ENCODE measurements at places on chromosomes 1 and 21.

DNA sequence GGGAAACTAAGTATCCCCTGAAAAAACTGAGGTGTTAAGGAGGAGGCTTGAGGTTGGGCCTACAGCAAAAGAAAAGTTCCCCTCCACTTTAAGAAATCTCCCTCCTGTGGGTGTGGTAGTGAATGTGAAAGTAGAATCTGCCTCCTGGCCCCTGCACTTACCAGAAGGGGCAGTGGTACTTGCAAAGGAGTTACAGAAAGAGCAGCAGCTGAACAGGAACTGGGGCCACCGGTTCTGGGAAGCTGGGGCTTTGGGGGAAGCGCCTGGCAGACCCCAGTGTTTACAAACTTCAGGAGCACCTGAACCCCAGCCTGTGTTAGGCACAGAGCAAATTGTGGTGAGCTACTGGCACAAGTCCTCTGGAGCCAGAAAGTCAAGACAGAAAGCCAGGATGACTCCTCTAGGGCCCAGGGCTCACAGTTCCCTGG, 250.2 kb upstream of the FGGY start:
- no peak for DNase-seq

- DNase-seq = no peak
These were observed 46.7 kb upstream of the CXADR start for GRCh38 chr21:17466166-17466565.

DNA sequence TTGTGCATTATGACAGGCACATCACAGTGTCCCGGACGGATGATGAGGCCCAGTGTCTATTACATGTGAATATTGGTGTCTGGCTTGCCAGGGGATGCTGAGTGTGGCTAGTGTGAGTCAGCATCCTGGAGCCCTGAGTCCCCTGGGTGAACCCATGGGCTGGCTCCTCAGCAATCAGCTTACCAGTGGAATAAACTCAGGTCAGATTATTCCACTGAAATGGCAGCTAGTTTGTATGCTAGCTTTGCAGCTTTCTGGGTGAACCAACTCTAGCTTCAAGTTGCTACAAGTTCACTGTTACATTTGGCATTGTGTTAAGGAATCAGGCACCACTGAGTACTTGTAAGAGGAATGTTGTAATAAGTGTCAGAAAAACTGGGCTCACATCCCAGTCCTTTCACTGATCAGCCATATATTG, 23.9 kb upstream of the RPTN start:
- DNase-seq = no peak

GRCh38 chr1:2640626-2641025, 7.8 kb upstream of the MMEL1 start:
- DNase-seq = no peak

DNA sequence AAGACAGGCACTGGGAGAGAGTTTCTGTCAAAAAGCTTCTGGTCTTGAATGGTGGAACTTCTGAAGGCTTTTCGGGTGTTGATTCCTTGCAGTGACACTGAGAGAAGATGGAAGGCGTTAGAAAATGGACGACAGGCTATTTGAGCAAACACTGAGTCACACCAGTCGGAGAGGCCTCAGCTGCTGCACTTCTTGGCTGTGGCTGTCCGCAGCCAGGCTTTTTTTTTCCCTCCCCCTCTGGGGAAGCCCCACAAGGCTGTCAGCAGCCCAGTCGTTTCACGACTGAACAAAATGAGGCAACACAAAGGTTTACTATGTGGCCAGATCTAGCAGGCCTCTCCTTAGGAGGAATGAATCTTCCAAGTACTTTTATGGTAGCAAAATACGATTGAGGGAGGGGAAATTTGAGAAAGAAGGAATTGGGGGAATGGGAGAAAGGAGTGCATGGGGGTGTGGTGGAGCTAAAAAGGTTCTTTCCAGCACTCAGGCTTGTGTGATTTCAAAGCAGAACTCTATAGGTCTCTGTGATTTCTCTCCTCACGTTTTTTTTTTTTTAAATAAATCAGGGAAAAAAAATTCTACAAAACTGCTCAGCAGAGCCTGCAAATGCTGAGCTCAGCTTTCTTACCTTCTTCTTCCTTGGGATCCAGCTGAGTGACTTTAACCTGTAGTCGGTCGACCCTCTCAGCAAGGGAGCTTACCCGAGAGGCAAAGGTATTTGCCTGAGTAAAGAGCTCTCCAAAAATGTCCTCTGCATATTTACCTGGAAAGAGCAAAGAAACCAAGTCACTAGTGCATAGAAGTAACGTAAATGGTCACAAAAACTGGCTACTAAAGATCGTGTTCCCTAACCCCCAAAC, 26.1 kb downstream of the GPR3 start:
- peak; percentile 58 for DNase-seq

DNA sequence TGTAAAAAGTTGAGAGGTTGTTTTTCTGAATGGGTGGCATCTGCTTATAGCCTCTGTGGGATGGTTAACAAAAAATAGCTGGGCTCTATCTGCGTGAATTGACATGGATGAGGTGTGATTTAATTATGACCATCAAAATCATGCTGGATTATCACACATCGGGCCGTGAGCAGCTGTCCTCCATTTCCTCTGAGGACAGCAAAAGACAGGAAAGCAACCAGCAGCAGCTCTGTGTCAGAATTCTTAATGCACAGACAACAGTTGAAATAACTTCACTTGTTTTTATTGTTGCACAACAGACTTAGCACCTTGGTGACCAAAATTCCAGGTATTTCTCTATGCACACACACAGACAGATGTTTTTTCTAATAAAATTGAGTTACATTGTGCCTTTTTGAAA, 54.5 kb upstream of the LAPTM5 start:
- no peak for DNase-seq

DNA sequence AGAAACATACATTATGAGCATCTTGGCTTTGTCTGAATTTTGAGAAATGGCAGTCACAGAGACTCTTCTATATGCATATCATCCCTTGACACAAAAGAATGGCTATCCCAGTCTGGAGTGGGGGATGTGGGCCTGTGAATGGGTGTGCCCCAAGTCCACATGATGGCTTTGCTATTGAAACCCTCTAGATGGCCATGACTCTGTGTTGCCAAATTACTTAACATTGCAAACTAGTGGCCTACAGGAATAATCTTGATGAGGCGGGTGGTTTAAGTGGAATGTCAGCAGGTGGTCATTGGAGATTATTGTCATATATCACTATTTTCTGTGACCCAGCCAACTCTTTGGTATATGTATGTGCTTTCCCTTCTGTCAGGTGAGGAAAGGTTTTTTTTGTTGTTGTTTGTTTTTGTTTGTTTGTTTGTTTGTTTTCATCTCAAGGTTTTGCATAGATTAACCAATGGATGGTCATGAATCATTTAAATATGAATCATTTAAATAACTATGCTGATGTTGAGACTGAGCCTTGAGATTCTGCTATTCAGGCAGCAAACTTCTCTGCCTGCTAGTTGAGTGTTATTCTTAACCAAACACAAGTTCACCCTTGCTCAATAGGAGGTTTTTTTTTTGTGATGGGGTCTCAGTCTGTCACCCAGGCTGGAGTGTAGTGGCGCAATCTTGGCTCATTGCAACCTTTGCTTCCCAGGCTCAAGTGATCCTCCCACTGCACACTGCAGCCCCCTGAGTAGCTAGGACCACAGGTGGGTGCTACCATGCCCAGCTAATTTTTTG, 103.0 kb downstream of the NOS1AP start:
- no peak for DNase-seq

DNA sequence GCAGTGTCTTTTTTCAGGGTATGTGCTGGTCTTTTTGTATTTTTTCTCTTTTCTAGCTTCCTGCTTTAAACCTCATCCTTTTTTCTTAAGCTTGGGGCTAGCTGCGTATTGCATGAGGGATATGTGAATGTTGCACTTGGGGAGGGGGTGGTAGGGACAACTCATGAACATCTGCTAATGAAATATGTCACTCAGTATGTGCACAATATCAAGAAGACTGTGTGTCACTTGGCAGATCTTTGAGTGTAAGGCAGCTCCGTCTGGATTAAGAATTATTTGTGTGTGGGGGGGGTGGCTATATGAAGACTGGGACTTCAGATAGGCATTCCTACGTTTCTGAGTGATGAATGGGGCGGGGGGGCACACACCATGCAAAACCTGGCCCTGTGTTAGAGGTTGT, 170.4 kb upstream of the CACNA1E start:
- DNase-seq = no peak

- no peak for DNase-seq
These were observed 16.8 kb downstream of the S100A7A start for GRCh38 chr1:153432874-153433681.

DNA sequence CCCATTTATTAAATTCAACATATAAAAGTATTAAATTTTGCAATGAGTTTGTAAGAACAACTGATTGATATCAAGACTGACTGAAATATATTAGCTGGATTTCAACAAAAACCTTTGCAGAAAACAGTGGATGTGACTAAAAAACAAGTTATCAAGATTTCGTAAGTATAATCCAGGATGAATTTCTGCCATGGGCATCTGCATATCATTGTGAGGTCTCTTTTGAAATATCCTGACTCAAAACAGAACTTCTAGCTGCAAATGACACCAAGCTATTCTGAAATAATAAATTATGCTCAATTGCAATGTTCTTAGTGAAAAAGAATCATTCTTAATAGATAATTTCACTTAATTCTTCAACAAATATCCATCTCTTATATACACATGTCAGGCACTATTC, 52.6 kb downstream of the CD34 start:
- DNase-seq = no peak

- DNase-seq = no peak
These were observed 49.3 kb downstream of the CD34 start for GRCh38 chr1:207861442-207862177.

GRCh38 chr1:6419804-6420453, at the start of gene HES2:
HES2 (minus strand) TSS chr1:6419919; CDS start chr1:6419820, 99 bp downstream.
- no peak for DNase-seq

DNA sequence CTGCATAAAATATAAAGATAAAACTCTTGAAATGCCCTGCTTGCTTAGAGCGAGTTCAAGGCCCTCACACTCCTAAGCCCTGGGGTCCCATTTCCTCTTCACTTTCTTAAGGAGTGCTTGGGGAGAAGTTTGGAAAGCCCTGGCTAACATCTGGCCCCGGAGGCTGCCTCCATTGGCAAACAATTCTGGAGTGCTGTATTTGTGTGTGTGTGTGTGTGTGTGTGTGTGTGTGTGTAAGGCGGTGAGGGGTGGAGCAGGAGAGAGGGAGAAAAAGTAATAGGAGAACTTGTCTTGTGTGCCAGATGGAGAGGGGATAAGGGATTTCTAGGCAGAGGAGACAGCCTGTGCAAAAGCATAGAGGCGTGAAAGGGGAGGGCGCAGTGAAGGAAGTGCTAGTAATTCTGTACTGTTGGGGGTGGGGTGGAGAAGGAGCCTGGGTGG, 578 bp upstream of the TRIM62 start:
- DNase-seq = no peak

GRCh38 chr1:60461925-60462595, 388.5 kb upstream of the C1orf87 start:
- DNase-seq = no peak

GRCh38 chr1:11769274-11769673, 7.3 kb downstream of the C1orf167 start:
- no peak for DNase-seq

DNA sequence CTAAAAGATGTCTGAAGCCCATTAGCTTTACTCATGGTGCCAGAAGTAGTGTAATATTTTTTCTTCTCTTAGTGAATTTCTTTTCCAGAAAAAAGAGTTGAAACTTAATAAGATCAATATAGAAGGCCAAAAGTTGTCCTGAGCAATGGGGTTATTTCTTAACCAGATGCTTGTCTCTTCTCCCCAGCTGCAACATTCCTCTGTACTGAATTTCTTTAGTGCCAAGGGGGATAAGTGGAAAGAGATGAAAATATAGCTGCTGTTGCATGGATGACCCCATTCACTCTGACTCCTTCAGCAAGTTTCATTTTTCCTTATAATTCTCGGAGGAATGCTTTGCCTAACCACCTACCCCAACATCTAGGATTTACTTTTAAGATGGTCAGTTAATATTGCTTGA, 675.0 kb downstream of the USP25 start:
- no peak for DNase-seq

- no peak for DNase-seq
These were observed 647.2 kb upstream of the CXADR start for GRCh38 chr21:16865632-16866031.

GRCh38 chr1:2067981-2068380, 17.8 kb downstream of the PRKCZ start:
- no peak for DNase-seq

- peak; percentile 75 for DNase-seq
These were observed at the start of gene ADAMTS5 for GRCh38 chr21:26967062-26967913. ADAMTS5 (minus strand) TSS chr21:26967088; CDS start chr21:26966391, 697 bp downstream.

DNA sequence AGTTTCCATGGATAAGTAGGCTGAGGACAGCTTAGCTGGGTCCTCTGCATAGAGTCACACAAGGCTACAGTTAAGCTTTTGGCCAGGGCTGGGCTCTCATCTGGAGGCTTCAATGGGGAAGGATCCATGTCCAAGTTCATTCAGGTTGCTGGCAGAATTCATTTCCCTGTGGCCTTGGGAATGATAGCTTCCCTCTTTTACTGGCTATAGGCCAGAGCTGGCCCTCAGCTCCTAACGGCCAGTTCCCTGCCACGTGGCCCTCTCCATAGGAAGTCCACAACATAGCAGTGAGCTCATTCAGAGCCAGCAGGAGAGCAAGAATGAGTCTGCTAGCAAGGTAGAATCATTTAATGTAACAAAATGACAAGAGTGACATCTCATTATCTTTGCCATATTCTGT, 15.1 kb upstream of the PODN start:
- no peak for DNase-seq

DNA sequence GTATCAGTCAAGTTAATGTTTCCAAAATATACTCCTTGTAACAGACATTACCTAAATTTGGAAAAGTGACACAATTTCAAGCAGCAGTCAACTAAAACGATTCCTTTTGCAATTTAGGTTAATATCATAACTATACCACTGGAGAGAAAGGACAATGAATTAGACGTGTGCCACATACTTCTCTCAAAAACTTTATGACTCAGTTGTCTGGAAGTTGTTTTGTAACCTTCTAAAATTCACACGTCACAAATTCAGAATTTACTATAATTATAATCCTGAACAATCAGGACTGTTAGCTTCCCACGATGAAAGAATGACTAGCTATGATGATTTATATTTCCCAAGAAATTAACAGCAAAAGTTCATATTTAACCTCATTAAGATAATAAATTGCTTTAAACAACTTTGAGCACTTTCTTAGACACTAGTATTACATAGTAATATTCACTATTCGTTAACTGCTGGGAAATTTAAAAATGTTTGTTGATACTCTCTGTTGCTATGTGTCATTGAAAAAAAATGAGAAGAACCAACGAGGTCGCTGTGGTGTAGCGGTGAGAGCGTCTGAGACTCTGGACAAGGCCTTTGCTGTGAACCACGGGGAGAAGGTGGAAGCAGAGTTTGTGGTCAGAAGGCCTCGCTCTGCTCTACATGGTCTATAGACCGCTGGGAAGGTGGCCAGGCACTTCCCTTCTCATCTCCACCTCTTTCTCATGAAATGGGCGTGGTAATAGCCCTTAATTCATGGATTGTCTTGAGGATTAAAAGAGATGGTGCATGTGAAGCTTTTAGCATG, 27.9 kb upstream of the BATF3 start:
- DNase-seq = no peak

DNA sequence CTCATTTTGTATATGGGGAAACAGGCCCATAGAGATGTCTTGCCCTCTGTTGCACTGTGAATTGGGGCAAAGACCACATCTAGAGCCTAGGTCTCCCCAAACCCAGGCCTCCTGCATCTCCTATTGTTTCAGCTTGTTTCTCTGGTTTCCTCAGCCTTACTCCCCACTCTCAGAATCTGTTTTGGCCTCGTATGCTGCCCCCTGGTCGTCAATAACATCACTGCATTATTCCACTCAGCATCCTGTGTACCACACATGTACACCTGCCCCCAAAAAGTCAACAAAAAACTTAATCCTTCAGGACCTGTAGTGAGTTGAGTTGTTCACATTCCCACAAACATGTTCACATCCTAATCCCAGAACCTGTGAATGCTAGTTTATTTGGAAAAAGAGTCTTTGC, 184.8 kb downstream of the BRINP2 start:
- DNase-seq = no peak

All from T1000 (cell line).